ENCODE measurements at places on chromosomes 7 and 10.
A peak's percentile ranks its signal among the peaks of the same experiment; 100 is the strongest.

DNA sequence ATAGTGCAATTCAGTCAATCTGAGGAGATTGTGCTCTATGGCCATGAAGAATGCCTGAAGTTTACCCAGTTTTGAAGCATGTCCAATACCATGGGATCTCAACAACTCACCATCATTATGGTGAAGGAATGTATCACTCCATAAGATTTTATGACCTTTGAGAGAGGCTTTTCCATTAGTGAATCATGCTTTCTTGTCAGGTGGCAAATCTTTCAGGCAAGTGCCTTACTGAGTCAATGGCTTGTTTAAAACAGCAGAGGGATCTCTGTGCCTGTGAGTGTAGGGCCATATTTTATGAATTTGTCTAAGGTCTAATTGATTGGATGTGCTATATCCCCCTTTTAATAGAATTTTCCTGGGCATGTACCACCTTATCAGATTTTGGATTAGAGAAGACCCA, 131.5 kb downstream of the CCDC7 start:
- H3K4me1 ChIP-seq, result no peaks in the 10 kb centered on the region
- no peak overlapping the region for H3K27ac ChIP-seq
- H3K36me3 ChIP-seq, result no peaks in the 10 kb centered on the region
- no peak overlapping the region for H3K4me3 ChIP-seq
- DNase-seq, result no peak

DNA sequence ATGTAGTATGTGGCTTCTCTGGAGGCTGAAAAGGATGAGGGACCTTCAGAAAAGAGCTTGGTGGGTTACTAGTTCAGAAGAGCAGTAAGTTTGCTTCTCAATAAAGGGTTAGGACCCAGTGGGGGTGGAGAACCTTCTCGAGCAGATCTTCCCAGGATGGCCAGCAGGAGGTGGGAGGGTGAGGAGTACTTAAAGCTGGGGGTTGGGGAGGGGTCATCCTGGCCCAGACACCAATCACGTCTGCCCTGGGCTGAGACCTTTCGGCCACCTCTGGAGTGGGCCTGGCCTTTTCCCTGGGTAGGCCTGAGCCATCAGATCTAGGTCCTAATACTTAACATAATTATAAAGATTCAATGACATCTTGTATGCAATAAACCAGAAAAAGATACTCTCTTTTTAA, 149.0 kb upstream of the TCF7L2 start:
- H3K27me3 ChIP-seq, result no peaks in the 10 kb centered on the region
- H3K4me1 ChIP-seq, result no peaks in the 10 kb centered on the region
- H3K36me3 ChIP-seq, result peaks cover 2% of the 10 kb centered on the region
- DNase-seq, result no peak

- no peak overlapping the region for H3K4me3 ChIP-seq
- H3K27me3 ChIP-seq, result no peaks in the 10 kb centered on the region
- no peaks in the 10 kb centered on the region for H3K36me3 ChIP-seq
- no peak for DNase-seq
Measured at GRCh38 chr7:143352531-143353002, 9.9 kb downstream of the FAM131B start.

DNA sequence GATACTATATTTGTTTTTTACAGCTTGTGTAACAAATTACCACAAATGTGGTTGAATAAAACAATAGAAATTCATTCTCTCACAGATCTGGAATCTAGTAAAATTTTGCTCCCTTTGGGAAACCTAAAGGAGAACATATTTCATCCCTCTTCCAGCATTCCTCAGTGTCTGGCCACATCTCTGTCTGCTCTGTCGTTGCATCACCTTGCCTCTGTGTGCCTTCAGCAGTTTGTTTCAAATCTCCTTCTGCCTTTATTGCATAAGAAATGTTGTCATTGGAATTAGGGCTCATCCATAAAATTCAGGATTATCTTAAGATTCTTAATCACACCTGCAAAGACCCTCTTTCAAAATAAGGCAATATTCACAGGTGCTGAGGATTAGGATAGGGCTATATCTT, 14.5 kb downstream of the OR2A14 start:
- H3K27ac ChIP-seq, result no peak overlapping the region
- no peaks in the 10 kb centered on the region for H3K36me3 ChIP-seq
- H3K27me3 ChIP-seq, result no peaks in the 10 kb centered on the region
- no peak overlapping the region for H3K4me3 ChIP-seq
- H3K4me1 ChIP-seq, result no peaks in the 10 kb centered on the region
- DNase-seq, result no peak

DNA sequence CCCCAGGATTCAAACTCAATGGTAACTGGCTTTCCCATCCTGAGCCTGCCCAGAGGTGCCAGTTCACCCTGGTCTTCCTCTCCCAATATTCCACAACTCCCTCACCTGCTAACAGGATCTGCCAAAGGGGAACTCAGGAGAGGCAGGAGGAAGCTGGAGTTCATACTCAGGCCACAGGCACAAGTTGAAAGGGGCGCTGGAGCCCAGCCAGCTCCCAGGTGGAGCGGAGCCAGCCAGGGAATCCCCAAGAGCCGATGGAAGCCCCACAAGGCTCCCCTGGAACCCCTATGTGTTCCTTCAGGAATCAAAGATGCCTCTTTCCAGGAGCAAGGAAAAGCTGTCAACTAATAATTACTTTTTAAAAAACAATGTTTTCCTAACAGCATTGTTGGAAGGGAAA, 63.5 kb downstream of the SH3PXD2A start:
- no peaks in the 10 kb centered on the region for H3K4me1 ChIP-seq
- H3K36me3 ChIP-seq, result no peaks in the 10 kb centered on the region
- no peak overlapping the region for H3K4me3 ChIP-seq
- no peaks in the 10 kb centered on the region for H3K27me3 ChIP-seq

DNA sequence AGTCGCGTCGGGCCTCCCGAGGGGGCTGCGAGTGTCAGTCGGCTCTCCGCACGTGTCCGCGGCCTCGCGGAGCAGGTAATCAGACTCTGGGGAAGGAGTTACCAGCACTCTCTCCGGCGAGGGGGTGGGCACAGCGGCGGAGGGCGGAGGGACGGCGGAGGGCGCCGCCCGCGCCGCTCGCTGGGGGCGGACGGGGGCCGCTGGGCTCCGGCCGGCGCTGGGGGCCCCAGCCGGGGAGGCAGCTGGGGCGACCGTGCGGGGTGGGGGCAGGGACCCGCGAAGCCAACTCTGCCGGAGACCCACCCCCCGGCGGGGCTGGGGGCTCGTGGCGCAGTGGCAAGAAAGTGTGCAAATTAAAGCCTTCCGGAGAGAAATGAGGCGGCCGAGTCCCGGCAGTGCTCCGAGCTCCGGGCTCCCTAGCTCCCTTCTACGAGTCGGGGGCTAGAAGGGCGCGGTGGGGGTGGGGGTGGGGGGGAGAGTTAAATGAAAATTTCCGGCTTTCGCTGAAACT, at the start of gene CDK6:
TSS of gene CDK6 (minus strand) at position 85 of the 511 bp plus-strand sequence. CDS start 3,250 bp downstream, outside the sequence.
- H3K27me3 ChIP-seq, result no peaks in the 10 kb centered on the region
- H3K36me3 ChIP-seq, result peaks cover 22% of the 10 kb centered on the region
- H3K27ac ChIP-seq, result peak within 1 kb of the TSS; percentile 92
- peak; percentile 42 for DNase-seq
- H3K4me1 ChIP-seq, result peaks cover 32% of the 10 kb centered on the region

All from central memory CD8-positive, alpha-beta T cell (primary cell).